Activated CD4-positive, CD25-positive, alpha-beta regulatory T cell treated with anti-CD3 and anti-CD28 coated beads, Interleukin-2, amount 50 U/mL, for 16 hours (primary cell): ENCODE measurements at places on chromosomes 5 and 9.

DNA sequence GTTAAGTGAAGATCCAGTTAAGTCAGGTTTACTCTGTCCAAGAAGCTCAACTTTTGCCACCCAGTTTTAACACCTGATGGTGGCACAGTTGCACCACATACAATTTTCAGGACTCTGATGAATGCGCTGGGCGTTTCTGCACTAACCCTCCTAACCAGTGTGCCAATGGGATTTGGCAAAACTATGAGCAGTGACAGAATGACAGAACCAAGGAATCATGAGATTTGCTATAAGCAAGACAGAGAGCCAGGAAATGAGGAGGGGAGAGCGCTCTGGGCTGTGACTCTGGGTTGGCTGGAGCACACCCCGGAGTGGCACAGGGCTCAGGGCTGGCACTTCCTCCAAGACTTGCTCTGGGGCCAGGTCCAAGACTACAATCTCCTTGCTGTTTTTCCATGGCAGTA lies 84.1 kb downstream of the SH3PXD2B start:
- no peak for DNase-seq

- DNase-seq, result no peak
These were observed 103.3 kb downstream of the EDIL3 start for GRCh38 chr5:84281383-84281782.

DNA sequence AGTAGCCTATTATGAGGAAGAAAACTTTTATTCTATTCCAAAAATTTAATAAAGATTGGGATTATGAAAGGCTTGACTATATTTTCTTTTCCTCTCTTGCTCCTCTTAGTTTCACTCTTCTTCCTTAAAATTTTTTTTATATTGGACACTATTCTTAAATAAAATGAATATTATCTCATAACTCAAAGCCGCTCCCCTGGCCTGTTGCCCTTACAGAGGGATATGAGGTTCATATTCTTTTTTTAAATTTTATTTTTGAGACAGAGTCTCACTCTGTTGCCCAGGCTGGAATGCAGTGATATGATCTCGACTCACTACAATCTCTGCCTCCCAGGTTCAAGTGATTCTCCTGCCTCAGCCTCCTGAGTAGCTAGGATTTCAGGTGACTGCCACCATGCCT lies 106.8 kb upstream of the MPDZ start:
- no peak for DNase-seq

DNA sequence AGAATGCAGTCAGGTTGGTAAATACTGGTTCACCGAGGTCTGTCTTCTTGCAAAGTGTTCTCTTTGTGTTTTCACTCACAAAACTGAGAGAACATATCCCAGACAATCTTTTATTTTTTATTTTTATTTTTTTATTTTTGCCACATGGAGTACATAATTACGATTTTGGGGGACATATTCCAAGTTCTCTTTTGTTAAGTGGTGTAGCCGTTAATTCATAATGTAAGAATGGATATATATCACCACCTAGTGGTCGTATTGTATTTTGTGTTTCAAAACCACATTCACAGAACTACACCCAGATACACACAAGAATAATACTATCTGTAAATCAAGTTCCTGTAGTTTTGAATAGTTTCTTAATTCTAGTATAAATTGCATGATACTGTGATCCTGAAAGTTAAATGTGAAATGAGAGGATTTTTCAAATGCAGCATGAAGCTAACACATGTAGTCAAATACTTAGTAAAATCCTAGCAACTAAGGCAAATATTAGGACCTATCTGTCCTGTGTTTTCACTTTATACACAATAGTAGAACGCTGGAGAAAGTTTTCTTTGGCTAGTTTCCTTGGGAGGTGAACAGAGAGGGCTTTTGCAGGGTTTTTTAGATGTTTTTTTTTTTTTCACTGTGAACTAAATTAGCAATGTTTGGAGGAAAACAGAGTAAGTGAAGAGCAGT lies 92.7 kb downstream of the VCAN start:
- no peak for DNase-seq

GRCh38 chr5:54704333-54704732 lies 186.8 kb downstream of the SNX18 start:
- no peak for DNase-seq

- no peak for DNase-seq
These were observed 79.1 kb upstream of the CPEB4 start for GRCh38 chr5:173809014-173809413.

DNA sequence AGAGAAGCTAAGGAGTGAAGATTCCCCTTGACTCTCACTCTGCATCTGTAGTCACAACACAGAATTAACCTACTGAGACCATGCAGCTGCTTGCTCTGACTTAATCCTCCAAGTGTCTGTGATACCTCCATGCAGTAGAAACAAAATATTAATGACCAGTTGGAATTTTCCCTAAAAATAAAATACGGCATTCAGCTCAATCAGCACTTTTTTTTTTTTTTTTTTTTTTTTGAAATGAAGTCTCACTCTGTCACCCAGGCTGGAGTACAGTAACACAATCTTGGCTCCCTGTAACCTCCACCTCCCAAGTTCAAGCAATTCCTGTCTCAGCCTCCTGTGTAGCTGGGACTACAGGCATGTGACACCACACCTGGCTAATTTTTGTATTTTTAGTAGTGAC lies 48.4 kb downstream of the WDR41 start:
- DNase-seq, result no peak

DNA sequence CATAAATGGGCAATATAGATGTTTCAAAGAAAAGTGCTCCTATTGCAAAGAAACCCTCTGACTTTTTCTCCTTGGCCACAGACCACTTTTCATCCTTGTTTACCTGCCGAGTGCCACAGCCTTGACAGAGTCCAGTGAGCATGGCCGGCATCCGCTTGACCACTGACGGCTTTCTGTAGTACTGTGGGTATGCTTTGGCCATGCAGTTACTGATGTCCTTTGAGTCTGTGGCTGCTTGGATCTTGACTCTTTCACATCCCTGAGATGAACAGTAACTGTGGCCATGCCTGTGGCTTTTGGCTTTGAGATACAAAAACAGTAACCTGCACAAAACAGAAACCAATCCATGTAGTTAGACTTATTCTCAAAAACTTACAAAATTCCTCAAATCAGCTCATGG lies 70.4 kb downstream of the CEMIP2 start:
- DNase-seq, result no peak

GRCh38 chr5:1360861-1361260 lies 16.0 kb upstream of the CLPTM1L start:
- no peak for DNase-seq

DNA sequence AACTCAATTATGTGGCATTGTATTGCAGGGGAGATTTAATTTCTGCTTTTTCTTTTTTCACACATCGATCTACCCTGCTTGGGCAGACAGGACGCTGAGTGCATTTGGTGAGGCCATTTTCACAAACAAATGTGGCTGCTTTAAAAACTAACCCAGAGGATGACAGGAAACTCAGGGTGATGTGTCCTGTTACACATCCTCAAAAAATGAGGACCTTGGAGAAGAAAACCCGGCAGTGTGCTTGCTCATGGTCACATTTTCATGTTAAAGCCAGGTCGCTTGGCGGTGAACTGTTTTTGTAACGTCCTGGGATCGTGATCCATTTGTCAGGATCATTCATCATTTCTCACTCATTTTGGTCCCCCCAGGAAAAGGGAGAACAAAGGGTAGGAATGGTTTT lies 478.3 kb upstream of the ADAMTS16 start:
- no peak for DNase-seq

- no peak for DNase-seq
These were observed 57.4 kb downstream of the CFAP95 start for GRCh38 chr9:69877852-69878514.

DNA sequence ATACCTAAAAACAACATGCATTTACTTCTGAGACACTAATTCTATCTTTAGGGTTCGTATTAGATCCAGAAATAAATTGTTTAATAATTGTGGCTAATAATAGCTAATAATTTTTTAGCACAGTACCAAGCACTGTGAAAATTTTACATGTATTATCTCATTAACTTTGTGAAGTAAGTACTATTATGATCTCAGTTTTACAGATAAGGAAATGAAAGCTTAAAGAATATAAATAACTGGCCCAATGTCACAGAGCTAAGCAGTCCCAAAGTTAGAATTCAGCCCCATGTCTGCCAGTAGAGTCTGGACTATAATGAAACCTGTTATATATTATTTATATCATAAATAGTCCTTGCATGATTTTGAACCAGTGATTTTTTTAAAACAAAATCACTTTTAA lies 163.3 kb downstream of the NIPBL start:
- DNase-seq, result no peak

DNA sequence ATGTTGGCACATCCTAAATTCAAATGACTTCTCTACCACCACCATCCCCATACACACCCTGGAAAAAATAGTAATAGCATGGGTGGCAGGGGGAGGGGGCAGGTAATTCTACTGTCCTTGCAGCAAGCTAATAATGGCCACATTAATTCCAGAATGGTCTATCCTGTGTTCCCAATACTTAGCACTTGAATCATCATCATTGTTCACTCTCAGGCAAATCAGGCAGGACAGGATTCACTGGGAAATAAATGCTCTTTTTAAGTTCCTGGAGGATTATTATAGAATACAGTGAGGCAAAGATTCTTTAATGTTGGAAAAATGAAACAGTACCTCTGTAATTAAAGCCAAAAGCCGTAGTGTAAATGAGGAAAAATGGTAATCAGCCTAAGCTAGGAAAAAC lies 254.5 kb downstream of the ARRDC3 start:
- DNase-seq, result no peak

- DNase-seq, result no peak
These were observed 55.7 kb downstream of the HSD17B3 start for GRCh38 chr9:96246267-96246671.

DNA sequence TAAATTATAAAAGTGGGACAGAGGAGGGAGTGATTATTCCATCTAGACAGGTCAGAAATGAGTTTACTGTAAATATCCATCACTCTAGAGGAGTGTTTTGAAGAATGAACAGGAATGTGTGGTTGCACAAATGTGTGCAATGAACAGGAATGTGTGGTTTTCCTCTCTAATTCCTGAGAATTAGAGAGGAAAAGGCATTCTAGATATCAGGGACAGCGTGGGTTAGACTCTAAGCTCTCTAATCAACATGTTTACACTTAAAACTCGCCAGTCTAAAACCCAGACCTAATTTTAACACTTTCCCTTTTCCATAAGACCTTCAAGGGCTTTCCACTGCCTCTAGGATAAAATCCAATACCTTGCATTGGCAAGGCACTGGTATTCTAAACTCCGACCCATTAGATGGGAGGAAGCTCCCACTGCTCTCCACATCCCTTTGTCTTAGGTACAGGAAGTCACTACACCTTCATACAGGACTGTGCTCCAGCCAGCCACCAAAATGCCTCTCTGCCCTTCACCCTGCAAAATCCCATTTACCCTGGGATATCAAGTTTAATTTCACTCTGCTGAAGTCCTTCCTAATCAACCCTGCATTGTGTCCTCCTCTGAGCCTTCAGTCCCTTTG lies 67.9 kb downstream of the NFIB start:
- DNase-seq, result no peak

GRCh38 chr5:166979307-166979895 lies 1312.0 kb upstream of the WWC1 start:
- no peak for DNase-seq

- no peak for DNase-seq
These were observed 111.1 kb downstream of the KCTD16 start for GRCh38 chr5:144281784-144282183.

DNA sequence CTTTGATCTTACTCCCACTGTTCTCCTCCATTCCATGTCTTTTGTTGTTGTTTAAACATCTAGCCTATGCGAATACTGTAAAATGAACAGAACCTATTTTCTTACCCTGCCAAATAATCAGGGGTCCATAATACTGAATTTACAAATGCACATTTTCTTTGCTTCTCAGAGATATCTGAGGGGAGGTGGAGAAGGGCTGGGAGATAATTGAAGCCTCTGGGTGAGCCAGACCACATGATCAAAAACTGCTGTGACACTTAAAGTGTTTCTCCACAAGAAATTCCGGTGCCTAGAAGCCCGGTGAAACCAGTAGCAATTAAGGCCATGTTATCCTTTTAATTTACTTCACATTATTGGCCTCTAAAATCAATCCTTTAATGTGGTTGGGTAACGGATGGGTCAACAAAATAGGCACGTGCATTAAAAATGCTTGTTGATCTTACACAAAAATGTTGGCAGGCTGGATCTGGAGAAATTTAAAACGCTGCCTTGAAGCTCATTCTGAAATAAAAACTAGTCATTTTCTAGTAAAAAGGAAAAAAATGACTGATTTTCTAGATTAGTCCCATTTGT lies 10.8 kb downstream of the SEMA6A start:
- no peak for DNase-seq
